Stimulated activated CD8-positive, alpha-beta memory T cell treated with anti-CD3 and anti-CD28 coated beads, Interleukin-12 subunit alpha, Interleukin-12 subunit beta, amount 100 ng/mL, for 4 hours (primary cell): ENCODE measurements at places on chromosomes 12 and 14.

DNA sequence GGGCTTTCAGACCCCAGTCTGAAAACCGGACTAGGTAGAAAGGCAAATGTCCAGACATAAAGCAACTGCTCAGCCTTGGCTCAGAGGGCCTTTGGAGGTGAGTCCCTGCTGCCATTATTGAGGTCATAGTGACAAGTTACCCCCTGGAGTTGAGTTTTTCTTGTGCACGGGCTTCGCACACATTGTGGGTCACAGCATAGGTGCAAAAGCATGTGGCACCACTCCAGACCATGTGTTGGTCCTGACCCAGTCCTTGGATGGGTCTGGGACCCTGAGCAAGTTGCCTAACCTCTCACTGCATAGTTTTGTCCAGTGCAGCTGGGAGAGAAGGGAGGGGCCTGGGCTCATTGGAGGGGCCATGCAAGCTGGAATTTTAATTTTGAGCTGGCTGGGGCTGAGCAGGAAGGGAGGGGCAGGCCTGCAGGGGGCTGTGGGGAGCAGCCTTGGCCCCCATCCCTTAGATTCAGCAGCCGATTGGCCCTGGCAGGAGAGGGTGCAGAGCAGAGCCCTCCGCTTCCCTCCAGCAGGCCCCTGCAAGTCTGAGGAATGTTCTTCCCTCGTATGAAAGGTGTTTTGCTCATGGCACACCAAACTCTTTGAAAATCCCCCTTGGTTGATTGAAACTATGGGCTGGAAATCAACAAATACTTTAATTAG is 4.2 kb upstream of the KRT5 start:
- no peak for DNase-seq

- DNase-seq: no peak
Observed at GRCh38 chr14:64646103-64646502, 58.1 kb upstream of the PLEKHG3 start.

- no peak for DNase-seq
Observed at GRCh38 chr12:94615260-94616181, 34.8 kb downstream of the TMCC3 start.

DNA sequence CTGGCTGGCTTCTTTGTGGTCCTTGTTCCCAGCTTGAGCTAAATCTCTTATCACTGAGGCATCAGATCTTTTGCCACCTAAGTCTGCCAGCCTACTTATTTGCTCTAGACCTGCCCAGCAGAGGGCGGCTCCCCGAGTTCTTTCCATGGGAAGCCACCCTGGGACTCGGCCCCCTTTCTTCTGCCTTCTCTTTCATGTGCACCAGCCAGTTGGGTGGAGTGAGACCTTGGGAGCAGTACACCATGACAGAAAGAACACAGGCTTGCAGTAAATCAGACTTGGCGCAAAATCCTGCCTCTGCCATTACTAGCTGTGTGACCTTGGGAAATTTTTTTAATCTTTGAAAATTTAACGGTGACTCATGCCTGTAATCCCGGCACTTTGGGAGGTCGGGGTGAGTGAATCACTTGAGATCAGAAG is 7.4 kb downstream of the SMAGP start:
- DNase-seq: no peak
